ENCODE measurements at places on chromosomes 12 and 14.

DNA sequence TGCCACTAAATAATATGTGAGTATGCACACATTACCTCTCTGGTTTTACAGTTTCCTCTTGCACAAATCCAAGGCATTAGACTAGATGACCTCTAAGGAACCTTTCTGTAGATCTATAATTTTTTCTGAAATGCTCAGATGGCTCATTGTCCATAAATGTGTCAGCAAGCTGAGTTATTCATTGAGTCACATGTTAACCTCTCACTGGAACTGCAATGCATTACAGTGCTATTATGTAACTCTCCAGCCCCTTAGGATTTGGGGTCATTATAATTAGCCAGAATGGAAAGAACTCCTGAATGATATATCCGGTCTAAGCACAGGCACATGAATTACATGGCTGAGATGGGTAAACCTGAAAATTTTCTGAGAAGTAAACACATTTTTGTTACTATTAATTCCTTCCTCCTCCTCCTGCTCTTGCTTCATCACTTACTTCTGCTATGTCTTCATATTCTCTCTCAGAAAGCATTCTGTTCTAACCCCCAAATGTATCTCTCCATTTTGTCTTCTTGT, 20.3 kb upstream of the DRAM1 start:
- no peak for DNase-seq

DNA sequence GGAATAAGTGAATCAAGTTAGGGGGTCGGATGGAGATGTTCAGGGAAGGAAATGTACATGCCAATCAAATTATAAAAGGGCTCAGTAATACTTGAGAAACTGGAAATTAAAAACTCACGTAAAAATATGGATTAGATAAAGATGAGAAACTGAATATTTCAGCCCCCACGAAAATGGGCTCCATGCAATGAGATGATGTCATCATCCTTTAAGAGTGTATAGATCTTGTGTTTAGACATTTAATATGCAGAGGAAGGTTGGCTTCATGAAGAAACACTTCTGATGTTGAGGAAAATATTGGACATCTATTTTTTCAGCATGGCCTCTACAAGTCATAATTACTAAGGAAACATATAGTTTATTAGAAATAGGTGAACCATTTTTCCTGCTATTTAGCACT, 9.5 kb downstream of the TBC1D30 start:
- DNase-seq = no peak

- no peak for DNase-seq
Measured at GRCh38 chr12:8453796-8454195, 2.0 kb upstream of the CLEC6A start.

GRCh38 chr12:57850854-57851430, 4.4 kb upstream of the CTDSP2 start:
- DNase-seq = no peak

DNA sequence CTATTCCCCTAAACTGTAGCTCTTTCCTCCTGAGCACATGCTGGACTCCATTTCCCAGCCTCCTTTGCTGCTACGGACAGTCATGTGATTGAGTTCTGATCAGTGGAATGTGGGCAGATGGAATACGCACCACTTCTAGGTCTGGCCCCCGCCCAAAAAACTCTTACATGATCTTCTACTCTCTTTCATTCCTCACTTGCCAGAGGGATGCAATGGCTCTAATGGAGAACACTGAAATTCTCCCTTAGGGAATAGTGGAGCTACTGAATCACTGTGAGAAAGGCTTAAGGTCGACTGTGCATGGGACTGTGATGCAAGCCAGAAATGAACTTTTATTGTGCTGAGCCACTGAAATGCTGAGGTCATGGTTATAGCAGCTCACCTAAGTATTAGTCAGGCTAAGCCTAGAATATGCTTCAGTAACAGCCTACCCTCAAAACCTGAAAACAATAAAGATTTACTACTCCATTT, 13.0 kb upstream of the TMED2 start:
- DNase-seq = no peak

- DNase-seq = no peak
Measured at GRCh38 chr14:78713716-78714115, 543.5 kb downstream of the NRXN3 start.

DNA sequence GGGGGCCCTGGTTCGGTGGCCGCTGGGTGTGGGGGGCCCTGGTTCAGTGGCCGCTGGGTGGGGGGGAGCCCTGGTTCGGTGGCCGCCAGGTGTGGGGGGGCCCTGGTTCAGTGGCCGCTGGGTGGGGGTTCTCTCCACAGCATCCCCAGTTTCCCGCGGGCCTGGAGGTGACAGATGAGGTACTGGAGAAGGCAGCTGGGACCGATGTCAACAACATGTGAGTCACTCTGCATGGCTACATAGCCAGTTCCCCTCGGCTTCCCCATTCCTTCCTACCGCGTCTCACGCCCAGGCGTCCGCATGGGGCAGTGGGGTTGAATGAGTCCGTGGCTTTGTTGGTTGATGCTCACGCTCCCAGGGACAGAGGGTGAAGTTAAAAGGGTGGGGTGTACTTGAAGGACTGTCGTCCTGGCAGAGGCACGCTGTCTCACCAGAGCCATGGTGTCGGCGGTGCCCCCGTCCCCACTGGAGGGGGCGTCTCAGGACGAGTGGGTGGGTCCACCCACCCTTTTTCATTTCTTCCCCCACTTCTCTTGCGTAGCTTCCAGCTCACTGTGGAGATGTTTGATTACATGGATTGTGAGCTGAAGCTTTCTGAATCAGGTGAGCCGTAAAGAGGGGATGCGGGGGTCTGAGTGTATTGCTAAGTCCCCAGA, 15.6 kb downstream of the HIP1R start:
- DNase-seq = no peak

DNA sequence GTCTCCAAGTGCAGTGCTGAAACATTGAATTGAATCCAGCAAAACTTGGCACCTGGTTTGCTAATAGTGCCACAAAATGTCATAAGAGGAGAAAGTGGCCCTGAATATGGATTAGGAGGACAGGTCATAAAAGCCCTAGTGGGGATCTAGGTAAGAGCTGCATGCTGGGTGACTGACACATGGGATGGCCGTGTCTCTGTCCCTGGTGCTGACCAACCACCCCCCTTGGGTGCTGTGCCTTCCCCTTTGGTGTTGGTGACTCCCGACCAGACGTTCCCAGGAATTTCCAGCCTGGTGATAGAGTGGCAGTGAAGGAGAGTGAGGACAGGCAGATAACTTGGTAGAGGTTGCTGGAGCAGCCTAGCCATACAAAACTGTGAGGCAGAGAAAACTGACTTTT, 142.8 kb downstream of the VRK1 start:
- DNase-seq = no peak

GRCh38 chr14:102768223-102769048, 8.8 kb upstream of the TRAF3 start:
- no peak for DNase-seq

GRCh38 chr12:71799106-71799505, 40.5 kb upstream of the TBC1D15 start:
- no peak for DNase-seq

DNA sequence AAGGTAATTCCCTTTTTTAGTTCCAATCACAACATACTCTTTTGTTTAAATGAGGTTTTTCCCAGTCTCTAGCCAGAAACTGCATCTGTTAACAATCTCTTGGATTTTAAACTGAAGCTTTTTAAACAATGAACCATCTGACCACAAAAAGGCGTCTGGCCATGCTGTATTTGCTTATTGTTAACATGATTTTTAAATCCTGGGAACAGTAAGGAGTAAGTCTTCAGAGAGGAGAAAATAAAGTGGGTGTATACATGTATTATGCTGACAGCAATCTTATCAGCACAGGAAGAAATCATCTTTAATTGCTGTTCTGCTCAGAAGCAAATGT, 106.2 kb downstream of the DAAM1 start:
- DNase-seq = no peak

DNA sequence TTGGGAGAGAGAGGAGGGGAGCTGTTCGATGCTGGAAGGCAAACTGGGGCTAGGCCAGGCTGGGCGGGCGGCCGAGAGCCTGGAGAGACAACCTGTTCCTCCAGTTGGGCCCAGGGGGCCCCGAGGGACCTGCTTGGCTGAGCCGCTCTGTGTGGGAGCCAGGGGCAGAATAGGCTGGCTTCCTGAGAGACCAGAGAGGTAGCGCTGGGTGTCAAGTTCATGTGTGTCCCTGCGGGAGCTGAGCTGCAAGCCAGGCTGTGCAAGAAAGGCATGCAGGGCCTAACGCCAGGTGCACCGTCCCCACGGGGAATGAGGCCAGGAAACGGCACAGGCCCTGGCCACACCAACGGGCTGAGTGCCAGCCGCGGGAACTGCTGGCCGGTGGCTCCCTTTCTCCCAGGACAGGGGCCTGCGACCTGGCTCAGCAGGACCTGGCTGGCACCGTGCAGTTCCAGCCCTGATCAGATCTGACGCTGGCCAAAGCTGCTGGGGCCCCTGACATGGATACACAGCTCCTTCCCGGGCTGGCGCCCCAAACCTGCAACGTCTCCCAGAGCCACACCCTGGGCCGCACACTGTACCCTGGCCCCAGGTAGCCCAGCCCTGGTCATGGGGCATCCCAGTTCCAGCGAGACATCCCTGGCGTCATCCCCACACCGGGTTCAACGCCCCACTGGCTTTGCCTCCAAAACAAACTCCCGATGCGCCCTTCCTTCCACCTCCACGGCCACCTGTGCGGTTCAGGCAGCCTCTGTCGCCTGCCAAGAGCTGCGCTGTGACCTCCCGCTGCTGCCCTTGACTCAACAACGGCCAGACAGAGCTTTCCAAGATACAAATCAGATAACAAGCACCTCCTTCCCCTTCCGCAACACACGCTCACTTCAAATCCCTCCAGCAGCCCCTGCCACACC, 65.0 kb downstream of the RFLNA start:
- no peak for DNase-seq

DNA sequence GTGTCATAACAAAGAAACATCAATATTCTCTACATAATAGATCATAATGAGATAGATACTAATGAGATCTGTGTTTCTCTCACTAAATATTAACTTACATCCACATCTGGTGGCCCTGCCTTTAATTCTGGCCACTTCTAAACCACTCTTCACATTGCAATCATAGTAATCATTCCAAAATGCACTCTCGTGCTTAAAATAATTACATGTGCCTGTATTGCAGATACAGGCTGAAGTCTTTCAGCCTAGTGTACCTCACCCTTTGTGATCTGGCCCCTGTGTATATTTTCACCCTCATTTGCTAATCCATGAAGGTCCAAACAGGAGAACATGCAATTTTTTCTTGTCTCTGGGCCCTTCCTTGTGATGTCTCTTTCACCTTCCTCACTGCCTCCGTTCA, 108.0 kb downstream of the LIN7A start:
- DNase-seq = no peak

DNA sequence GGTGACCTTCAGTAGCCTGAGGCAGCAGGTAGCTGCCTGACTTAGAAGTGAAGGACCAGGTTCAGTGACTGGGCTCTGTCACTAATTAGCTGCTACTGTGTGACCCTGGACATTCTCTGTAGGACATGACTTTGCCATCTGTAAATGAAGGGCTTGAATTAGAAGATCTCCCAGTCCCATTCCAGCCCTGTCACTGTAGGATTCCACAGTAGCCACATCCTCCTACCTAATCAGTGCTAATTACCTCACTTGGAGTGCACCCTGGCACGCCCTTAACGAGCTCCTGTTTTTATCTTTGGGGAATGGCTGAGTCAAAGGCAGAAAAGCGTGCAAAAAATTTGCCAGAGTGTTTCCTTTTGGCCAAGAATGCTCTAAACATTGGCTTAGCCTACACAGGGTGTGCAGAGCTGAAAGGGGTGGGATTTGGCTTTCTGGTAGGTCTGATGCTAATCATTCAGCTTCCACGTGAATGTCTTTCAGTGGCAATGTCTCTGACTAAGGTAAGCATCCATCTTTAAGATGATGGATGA, 6.8 kb downstream of the NTF3 start:
- DNase-seq = no peak

GRCh38 chr14:20415782-20416206, 2.5 kb upstream of the TEP1 start:
- DNase-seq = no peak

DNA sequence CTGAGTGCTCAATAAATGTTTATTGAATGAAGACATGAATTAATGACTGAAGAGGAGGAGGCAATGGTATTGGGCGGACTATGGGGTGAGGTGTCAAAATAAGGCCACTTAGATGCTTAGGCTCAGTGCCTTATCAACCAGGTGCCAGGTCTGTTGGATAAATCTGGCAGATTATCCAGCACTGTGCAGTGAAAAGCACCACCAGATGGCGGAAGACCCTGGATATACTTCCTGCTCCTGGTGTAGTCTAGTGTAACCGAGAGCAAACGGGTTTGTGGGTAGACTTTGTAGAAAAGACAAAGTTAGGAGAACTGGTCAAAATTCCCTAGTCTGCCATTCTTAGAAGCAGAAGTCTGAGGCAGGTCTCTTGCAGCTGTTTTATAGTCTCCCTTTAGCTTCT, 306.3 kb downstream of the ATP23 start:
- no peak for DNase-seq

GRCh38 chr12:52524241-52524897, 4.2 kb upstream of the KRT5 start:
- DNase-seq = no peak

GRCh38 chr12:9940375-9940774, 8.2 kb upstream of the CLEC2A start:
- no peak for DNase-seq

DNA sequence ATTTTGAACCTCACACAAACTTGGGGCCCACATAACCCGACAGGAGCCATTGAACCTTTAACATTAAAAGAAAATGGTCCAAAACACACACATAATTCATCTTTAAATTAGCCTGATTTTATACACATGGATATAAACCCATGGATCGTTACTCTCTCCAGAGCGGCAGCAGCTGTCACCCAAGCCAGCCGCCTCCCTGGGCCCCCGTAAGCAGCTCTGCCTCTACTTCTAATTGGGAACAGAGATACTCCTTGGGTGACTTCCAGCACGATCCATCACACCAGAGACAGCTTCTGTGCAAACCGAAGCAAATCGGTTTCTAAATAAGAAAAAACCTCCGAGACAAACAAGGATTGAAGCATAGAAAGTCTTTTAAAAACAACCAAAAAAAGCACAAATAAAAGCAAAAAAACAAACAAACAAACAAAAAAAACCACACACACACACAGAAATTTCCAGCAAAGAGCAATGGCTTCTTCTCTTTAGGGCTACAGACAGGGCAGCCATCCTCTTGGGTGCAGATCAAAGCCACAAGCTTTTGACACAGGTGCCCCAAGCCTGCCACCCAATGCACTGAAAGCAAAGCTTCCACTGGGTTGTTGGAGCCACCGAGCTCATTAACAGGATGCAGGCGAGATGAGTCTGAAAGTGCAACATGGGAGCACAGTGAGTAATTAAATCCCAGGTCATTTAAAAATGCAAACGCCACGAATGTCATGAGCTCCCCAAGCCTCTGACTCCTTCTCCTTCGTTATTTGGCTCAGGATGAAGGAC, 156.9 kb downstream of the DPF3 start:
- DNase-seq = no peak

- DNase-seq = no peak
Measured at GRCh38 chr12:23204933-23205778, 580.2 kb downstream of the ETNK1 start.

DNA sequence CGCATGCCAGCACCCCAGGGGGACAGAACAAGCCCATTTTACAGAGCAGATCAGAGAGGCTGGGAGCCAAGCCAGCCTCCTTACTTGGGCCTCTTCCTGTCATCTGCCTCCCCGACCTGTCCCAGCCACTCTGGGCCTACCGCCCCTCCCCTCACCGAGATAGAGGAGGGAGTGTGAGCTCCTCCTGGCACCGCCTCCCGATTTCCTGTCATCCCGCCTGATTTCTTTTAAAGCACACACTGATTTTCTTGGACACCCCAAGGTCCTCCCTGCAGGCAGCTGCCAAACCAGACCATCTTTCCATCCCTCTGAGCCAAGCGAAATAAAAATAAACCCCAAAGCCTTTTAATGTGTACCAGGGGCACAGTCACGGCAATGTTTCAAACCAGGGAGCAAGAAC, 108.4 kb downstream of the RFLNA start:
- DNase-seq = no peak
